ENCODE measurements at places on chromosomes 1 and 21.

DNA sequence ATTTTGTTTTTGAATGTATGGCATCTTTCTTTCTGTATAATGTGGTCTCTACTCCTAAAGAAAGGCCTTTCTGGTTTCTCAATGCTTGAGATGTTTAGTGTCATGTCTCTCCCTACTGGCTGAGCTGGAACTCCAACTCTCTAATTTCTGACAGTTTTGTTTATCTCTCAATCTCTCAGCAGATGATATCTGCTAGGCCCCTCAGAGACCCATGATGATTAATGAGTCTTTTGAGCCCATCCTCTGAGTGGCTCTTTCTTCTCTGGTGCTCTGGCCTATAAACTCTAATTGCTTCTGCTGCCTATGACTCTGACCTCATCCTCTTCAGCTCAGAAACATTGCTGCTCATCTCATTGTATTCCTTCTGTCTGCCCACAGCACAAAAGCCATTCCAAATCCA lies 46.6 kb downstream of the CRB1 start:
- no peak for DNase-seq

DNA sequence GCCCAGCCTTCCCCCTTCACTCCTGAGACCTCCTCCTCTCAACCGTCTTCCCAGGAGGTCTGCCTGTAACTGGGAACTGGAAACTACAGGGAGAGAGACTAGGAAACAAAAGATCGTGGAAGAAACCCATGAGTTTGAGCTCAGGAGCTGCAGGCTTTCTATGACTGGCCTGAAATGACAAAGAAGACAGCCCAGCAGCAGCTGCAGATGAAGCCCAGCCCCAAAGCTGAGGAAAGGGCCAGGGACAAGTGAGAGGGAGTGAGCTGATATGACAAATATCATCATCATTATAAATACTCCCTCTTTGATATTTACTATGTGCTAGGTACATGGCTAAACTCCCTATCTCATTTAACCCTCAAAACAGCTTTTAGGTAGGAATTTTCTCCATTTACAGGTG lies 142.6 kb upstream of the CTTNBP2NL start:
- DNase-seq: no peak

GRCh38 chr1:114025609-114026401 lies 46.5 kb downstream of the OLFML3 start:
- DNase-seq: no peak

- DNase-seq: peak; percentile 21
Observed at GRCh38 chr1:64891448-64891825, 74.9 kb downstream of the JAK1 start.

GRCh38 chr1:10429868-10430215 lies 391 bp upstream of the CENPS start:
- DNase-seq: no peak

DNA sequence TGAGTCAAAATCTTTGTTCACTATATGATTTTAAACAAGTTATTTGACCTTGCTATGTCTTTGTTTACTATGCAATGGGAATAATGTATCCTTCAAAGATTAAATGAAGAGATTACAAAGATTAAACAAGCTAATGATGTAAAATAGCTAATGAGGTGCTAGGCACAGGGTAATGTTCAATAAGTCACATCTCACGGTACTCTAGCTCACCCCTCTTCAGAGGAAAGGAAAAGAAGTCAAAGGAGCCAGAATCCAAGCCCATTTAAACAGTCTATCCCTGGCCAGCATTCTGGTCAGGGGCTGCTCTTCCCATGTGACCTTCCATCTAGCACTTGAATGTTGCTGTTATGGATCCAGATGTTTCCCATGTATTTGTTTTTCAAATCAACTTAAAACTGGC lies 412.4 kb upstream of the CAMK1G start:
- no peak for DNase-seq

- DNase-seq: no peak
Observed at GRCh38 chr21:33651965-33652680, 9.8 kb downstream of the ITSN1 start.

GRCh38 chr1:117611121-117611601 lies 5.3 kb downstream of the TENT5C start:
- DNase-seq: no peak

DNA sequence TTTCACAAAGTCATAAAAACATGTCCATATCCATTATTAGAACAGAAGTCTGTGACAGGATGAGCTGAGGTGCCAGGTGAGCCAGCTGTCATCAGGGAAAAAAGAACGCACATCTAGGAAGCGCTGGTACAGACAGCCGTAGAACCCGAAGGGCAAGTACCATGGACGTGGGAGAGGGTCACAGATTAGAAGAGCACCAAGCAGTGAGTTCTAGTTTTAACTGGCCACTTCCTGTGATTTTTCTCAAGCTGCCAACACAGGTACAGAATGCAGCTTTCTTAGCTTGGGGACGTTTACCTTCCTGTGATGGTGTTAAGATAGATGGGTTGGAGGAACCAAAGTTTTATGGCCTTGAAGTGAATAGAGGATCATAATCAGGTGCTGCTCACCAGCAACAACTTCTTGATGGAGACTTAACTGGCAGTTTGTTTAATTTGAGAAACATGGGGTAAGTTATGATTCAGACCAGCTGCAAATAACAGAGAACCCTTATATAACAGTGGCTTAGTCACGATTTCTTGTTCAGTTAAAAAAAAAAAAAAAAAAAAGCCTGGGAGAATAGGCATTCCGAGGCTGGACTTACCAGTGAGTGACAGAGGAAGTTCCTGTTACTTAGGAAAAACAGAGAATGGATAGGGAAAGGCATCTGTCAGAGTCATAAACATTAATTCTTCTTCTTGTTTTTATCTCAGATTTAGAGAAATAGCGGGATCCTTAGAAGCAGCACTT lies 30.9 kb downstream of the AGT start:
- no peak for DNase-seq

DNA sequence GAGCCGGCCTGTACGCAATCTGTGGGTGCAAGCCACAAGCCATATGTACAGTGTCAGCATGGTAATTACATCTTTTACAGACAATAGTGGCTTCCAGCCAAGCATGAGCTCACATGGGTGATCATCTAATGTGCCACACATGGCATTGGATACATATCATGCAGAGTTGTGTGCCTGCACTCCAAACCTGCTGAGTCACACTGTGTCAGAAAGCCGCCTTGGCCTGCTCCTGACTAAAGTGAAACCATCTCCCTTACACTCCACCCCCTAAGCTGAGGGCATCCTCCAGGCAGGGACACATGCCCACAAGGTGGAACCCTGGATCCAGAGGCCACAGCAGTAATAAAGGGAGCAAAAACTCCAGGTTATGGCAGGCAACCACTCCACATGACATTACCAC lies 72.5 kb downstream of the KCNT2 start:
- no peak for DNase-seq

GRCh38 chr1:177849579-177850290 lies 120.1 kb downstream of the SEC16B start:
- no peak for DNase-seq

DNA sequence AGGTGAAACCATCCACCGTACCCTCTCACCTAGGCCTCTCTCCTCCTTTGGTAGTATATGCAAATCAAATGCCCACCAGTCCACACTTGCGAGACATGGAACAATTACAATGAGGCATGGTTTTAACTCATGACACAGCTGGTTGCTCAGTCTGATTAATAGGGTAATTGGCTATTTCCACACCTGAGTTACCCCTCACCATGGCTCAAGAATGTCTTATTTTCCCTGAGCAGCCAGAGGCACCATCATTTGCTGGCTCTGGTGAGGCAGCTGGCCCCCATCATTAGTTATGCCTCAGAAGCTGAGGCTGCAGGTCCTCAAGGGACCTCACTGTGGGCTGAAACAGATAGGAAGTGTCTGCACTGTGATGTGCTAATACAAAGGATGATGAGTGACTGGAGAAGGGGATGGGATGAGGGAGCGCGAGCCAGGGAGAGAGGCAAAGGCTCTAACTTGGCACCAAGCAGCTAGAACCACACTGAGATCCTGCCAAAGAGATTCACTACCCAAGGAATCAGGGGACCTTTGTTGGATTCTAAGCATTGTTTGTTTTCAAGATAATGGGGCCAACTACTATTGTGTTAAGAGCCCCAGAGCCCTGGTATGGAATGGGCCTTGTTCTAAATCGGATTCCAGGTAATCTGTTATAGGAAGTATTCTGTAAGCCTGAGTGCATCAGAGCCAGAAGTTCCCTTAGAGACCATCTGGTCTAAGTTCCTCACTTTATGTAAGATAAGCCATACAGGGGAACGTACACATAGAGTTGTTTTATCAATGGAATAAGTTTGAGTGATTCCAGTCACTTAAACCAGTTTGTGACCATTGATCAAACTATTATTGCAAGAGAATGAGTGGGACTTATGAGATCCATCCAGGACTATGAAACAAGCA lies 80.0 kb upstream of the CNTN2 start:
- no peak for DNase-seq

DNA sequence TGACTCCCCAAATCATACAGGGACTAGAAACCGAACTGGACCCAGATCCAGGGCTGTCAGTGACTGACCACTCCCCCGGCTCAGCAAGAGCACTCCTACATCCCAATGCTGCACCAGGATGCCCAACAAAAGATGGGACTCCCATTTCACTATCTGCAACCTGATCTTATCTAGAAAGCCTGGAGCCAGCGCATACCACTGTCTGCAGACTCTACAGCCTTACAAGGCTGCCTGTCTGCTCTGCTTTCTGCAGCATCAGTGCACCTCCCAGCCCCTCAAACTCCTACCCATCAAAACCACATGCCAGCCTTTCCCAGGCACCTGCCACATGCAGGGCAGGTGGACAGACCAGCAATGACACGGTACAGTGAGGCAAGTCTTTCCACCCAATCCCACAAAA lies 52.2 kb downstream of the SSBP3 start:
- no peak for DNase-seq

- DNase-seq: peak; percentile 98
Observed at GRCh38 chr1:150213170-150214098, 22.5 kb downstream of the ANP32E start.

- DNase-seq: no peak
Observed at GRCh38 chr1:41468122-41468762, 16.2 kb downstream of the EDN2 start.

Data from right hindlimb (tissue), 1 donor.